ENCODE measurements at places on chromosomes 1 and 21. TPM values are rescaled to one million over a fixed set of nuclear protein-coding genes. Genes with fewer than 3 reads are reported as not detected.

DNA sequence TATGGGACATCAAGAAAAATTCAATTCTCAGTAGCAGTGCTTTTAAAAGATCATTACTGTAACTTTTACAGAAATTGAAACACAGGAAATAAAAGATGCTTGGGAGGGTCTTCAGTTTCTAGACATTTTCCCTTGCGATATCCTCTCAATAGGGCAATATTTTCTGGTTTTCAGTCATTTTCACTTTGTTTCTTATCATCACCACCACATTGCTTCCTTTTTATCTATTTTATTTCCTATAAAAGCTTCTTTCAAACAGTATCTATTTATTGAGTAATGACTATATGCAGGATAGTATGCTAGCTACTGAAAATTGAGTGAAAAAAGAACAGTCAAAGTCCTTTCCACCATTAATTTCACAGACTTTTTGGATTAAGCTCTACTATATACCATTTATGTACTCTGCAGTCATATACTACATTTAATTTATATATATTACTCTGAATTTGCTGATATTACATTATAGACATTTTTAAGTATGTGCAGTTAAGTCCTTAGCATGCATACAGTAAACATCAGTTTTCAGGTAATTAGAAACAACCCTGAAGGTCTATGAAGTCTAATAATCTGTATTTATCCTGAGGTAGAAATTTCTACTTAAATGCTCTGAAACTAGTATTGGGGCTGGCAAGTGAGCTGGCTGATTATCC, 18.7 kb downstream of the TRMT1L start:
- no peak for DNase-seq

DNA sequence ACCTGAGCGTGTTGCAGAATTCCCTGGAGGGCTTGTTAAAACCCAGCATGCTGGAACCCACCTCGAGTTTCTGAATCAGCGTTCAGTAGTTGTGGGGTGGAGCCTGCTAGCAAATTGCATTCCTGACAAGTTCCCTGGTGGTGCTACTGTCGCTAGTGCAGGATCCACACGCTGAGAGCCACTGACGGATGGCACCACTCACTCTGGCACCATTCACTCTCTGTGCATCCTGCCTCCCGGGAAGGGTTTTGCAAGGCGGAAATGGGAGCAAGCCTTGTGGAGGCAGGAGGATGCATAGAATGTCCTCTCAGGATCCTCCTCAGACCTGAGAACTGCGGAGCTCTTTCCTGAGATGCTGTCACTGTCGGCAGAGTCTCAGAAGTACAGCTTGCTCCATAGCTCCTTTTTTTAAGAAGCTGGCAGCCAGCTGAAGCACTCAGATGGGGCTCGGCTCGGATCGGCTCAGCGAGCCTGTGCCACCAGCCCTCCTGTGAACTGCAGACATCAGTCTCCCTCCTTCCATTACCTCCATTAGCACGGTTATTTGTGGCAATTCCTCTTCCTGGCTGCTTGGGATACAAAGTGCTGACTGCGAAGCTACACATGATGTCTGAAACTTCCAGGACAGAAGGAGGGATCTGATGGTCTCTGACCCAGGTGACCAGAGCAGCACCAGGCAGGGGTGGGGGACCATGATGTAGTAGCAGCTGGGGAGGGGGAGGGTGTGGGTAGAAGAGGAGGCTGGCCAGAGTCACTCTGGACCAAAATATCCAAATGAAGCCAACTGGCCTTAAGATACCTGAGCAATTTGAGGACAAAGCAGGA, 89.6 kb downstream of the C1orf94 start:
- no peak for DNase-seq

- DNase-seq, result no peak
Measured at GRCh38 chr1:201014816-201015200, 8.7 kb downstream of the KIF21B start.

GRCh38 chr1:40954626-40955025, 24.9 kb upstream of the CTPS1 start:
- DNase-seq, result no peak

DNA sequence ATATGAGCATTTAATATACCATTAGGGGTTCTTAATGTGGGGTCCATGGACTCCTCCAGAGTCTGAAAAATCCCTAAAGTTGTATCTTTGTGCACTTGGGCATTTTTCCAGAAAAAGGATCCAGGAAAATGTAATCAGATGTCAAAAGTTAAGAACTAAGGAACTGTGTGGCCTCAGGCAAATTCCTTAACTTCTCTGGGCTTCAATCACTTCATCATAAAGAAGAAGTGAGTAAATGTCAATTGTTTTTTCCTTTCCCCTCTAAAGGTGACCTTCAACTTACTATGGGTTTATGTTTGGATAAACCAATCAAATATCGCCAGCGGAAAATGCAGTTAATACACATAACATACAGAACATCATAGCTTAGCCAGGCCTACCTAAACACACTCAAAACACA, 2.5 kb downstream of the MAD2L2 start:
- no peak for DNase-seq

DNA sequence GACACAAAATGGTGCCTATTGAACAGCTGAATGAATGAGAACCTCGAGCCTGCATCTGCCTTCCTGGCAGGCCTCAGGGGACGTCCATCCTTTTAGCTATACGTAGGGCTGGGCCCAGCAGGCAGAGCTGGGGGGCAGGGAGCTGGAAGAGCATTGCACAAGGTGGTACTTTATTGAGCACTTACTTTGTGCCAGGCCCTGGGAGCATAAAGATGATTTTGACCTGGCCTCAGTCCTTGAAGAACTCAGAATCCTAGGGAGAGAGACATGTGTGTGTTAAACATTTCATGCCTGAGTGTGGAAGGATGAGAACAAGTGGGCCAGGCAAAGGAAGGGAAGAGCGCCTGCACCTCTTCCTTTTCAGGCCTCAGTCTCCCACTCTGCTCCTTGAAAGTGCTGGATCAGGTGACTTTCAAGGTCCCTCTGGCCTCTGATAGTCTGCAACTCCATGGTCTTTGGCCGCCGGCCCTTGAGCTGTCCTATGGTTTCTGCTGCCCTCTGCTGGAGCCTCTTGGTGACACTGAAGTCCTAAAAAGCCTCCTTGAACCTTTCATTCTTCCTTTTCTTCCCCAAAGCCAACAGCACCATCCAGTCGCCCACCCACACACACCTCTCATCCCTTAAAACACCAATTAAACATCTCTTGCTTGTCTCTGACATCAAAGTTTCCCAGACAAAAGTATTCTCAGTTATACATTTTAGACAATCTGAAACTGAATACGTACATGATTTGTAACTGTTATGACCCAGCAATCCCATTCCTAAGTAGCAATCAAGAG, 3.5 kb upstream of the PEAR1 start:
- peak; percentile 93 for DNase-seq

DNA sequence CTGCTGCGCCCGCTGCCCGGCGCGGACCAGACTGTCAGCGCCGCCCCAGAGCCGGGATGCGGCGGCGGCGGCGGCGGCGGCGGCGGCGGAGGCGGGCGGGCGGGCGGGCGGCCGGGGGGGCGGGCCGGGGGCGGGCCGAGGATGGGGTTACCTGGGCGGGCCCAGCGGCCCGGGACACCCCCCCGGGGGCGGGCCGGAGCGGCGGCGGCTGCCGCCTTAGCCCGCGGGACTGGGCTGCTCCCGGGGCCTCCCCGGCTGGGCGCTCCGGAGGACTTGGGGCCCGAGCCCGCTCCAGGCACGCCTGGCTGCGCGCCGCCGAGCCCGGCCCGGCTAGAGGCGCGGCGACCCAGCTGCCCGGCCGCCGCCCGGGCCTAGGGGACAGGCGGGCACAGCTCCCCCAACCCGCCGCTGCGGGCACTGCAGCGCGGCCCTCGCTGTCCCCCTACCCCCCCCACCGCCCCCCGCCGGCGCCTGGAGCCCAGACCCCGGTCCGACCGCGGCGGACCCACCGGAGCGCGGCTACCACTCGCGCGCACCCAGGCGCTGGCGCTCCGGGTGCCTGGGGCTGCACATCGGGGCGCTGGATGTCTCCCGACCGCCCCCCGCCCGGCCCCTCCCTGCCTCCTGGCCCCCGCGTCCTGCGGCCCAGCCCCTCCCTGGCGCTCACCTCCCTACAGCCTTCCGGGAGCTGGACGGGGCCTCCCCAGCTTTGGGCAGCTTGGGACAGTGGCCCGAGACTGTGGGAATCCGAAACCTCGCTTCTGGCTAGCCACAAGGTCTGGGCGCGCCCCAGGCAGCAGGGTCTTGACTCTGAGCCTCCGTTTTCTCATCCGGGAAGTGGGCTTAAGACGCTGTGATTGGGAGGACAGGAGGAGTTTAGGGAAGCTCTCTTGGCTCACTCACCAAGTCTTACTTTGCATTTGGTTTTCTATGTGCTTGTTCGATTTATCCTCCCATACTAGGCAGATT, at the start of gene WNT4:
Gene WNT4 (minus strand): TSS at position 33 of the 969 bp plus-strand sequence. CDS start 175 bp downstream, outside the sequence.
- DNase-seq, result peak; percentile 42

DNA sequence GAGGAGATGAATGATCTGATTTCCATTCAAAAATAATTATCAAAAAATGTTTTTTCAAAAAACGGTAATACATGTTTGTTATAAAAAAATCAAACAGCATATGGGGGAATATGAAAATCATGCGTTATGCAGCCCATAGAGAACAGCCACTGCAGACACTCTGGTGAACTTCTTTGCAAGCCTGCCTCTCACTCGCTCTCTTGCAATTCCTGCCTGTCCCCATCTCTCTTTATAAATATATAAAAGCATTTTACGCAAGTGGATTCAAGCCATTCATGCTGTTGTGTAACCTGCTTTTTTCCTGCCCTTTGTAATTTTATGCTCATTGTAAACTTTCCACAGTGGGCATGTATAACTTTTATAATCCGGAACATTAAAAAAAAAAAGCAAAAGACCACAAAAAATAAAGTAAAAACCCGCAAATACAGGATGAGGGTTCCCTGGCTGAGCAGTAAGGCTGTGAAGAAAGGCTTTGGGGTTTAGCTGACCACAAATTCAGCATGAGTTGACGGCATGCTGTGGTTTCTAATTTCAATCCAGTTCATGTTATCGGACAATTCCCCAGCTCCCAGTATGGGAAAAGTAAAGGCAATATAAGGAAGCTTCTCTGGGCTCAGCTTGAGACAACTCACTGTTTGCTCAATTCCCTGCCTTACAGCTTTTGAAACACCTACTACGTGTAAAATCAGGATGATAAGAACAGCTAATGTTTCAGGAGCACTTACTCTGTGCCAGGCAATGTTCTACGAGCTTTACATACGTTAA, 52.8 kb upstream of the ZBTB40 start:
- DNase-seq, result no peak

- DNase-seq, result peak; percentile 85
Measured at GRCh38 chr21:38505654-38506523, 7.6 kb upstream of the ERG start.

GRCh38 chr1:230509281-230509977, 83.3 kb upstream of the PGBD5 start:
- DNase-seq, result no peak

GRCh38 chr1:245763873-245764331, 609.1 kb downstream of the KIF26B start:
- DNase-seq, result no peak

DNA sequence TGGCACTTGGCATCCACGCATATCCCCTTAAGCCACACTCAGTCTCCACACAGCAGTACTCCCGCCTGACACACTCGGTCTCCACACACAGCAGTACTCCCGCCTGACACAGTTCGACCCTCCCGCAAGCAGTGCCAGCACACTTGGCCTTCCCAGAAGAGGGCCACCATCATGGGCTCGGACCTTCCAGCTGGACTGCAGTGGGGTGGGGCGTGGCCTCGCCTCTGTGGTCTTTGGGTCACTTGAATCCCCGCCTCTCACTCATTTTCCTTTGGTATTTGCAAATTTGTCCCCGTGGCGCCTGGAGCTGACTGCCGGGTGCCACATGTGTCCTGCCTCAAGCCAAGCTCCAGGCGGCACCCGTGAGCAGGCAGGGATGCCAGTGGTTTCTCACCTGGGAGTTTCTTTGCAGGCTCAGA, 63.7 kb downstream of the FAAP20 start:
- DNase-seq, result no peak

DNA sequence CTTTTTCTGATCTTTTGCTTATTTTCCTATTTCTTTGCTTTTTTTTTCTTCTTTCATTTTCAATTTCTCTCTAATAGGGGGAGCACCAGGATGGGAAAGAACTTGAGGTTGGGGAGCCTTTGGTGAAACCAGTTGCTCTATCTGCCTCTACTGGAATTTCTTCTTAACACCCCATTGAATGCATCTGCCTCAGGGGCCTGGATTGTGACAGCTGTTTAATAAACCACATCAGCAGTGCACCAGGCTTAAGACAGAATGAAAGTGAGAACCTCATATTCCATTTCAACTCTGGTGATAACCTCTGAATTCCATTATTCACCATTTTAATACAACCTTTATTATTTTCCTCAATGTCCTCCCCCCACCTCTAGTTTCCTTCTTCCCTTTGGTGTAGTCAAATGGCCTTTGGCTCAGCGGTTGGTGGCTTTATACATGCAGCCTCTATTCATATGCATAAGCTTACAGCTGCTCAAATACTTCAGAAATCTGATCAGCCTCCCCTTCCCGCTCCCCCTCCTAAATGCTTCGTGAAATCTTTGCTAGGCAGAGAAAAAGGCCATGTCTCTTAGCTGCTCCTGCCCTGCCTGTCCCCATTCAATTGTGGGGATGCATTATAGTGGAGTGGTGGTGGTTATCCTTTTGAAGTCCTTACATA, 537.3 kb upstream of the PLXNA2 start:
- DNase-seq, result no peak

- DNase-seq, result no peak
Measured at GRCh38 chr1:14362331-14362730, 236.2 kb upstream of the KAZN start.

DNA sequence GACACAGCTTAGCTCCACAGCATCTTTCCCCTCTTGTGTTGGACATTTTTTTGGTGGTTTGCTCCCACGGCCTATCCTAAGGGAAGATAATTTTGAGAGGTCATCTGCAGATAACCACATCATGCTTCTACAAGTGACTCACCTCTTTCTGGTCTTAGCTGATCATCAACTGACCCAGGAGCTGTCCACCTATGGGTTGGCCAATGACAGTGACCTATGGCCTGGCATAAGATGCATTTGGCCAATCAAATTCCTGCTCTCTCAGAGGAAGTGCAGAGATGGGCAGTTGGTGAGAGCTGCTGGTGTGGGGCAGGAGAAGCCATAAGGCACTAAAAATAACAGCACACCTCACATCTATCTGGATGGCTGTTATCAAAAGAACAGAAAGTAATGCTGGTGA, 100.0 kb upstream of the CLDN14 start:
- no peak for DNase-seq

- no peak for DNase-seq
Measured at GRCh38 chr1:10727751-10728232, 68.7 kb downstream of the CASZ1 start.

GRCh38 chr1:155569988-155570592, 7.5 kb upstream of the ASH1L start:
- DNase-seq, result no peak

GRCh38 chr1:175332515-175332914, 139.9 kb upstream of the KIAA0040 start:
- no peak for DNase-seq

Gene RNF186
- 0.69 TPM for total RNA-seq

Gene TEKT2
- not detected for total RNA-seq

Gene AADACL4
- total RNA-seq, result not detected

All from PC-3 (cell line).